Transverse colon (tissue), 4 donors: ENCODE measurements at places on chromosomes 2 and 18. TPM values are rescaled to one million over a fixed set of nuclear protein-coding genes. Genes with fewer than 3 reads are reported as not detected.

The EPB41L3 gene
- 403 TPM for total RNA-seq

The LBX2 gene
- 0.80 TPM for total RNA-seq

The MC4R gene
- not detected for total RNA-seq

The PID1 gene
- 22.1 TPM for total RNA-seq

The FZD7 gene
- 6.2 TPM for total RNA-seq

The SP9 gene
- not detected for total RNA-seq

The KIAA2012 gene
- not detected for total RNA-seq

The SULT6B1 gene
- not detected for total RNA-seq

The KCNE4 gene
- total RNA-seq = 1.1 TPM

The ABCG5 gene
- total RNA-seq = not detected

The ABCG8 gene
- not detected for total RNA-seq
